ENCODE measurements at places on chromosomes 4 and X. TPM values are rescaled to one million over a fixed set of nuclear protein-coding genes. Genes with fewer than 3 reads are reported as not detected.

DNA sequence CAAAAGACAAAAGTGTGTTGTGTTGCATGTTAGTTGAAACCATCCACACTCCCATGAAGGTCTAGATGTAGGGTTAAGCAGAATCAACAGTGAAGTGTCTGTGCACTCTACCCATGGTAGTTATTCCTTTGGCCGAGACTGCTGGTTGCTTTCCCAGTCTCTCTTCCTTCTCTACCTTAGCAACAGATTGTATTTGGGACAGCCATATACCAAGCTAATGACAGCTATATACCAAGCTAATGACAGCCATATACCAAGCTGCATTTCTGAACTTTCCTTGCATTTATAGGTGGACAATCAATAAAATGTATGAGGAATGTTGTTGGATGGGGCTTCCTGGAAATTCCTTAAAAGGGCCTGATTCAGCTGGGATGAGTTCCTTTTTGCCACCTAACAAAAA lies 80.5 kb upstream of the ENPEP start:
- H3K27me3 ChIP-seq, result no peaks in the 10 kb centered on the region
- no peak for DNase-seq
- no peak overlapping the region for H3K27ac ChIP-seq
- H3K4me3 ChIP-seq, result no peak overlapping the region

DNA sequence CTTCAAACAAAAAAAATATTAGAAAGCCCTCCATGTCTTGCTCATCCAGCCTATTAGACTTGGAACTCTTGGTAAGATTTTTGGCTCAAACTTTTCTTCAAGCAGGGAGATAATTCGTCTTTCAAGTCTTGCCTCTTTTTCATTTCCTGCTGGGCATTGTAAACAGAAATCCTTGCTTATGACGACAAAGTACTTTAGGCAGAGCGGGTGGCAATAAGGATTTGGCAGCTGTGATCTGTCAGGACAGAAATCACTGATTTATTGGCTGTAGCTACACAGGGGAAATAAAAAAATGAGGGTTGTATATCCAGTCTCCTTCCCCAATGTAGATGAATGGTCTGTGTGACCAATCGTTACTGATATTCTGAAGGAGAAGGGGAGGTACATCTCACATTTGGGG lies 121.6 kb downstream of the SLC4A4 start:
- no peak overlapping the region for H3K27ac ChIP-seq
- H3K4me1 ChIP-seq, result no peaks in the 10 kb centered on the region
- H3K36me3 ChIP-seq, result no peaks in the 10 kb centered on the region
- no peaks in the 10 kb centered on the region for H3K27me3 ChIP-seq

- H3K27me3 ChIP-seq, result no peaks in the 10 kb centered on the region
- H3K27ac ChIP-seq, result no peak overlapping the region
- no peaks in the 10 kb centered on the region for H3K36me3 ChIP-seq
- no peak for DNase-seq
- H3K4me1 ChIP-seq, result no peaks in the 10 kb centered on the region
Measured at GRCh38 chrX:35362866-35363265, 420.3 kb downstream of the FAM47B start.

- H3K4me1 ChIP-seq, result no peaks in the 10 kb centered on the region
- H3K27me3 ChIP-seq, result no peaks in the 10 kb centered on the region
- no peaks in the 10 kb centered on the region for H3K36me3 ChIP-seq
- H3K27ac ChIP-seq, result no peak overlapping the region
- no peak overlapping the region for H3K4me3 ChIP-seq
Measured at GRCh38 chrX:1262369-1262768, 6.2 kb upstream of the CSF2RA start.

DNA sequence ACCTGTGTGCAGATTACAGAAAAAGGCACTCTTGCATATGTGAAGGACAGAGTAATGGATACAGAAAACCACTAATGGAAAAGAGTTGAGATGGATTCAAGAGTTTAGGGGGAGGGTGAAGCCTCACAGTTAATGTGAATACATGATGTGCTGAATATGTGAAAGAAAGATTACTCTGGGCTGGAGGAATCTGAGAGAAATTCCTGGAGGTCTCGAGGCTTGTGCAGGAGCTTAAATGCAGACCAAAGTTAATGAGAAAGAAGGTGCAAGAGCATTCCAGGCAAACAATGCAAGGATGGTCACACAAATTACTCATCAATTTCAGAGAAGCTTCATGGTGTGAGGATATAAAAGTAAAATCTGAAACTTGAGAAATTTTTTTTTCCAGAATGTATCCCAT lies 768.8 kb downstream of the STPG2 start:
- no peaks in the 10 kb centered on the region for H3K4me1 ChIP-seq
- no peak for DNase-seq
- no peak overlapping the region for H3K27ac ChIP-seq
- no peaks in the 10 kb centered on the region for H3K36me3 ChIP-seq
- no peaks in the 10 kb centered on the region for H3K27me3 ChIP-seq

- H3K27me3 ChIP-seq, result no peaks in the 10 kb centered on the region
- no peaks in the 10 kb centered on the region for H3K4me1 ChIP-seq
- no peak overlapping the region for H3K4me3 ChIP-seq
- no peak overlapping the region for H3K27ac ChIP-seq
- H3K36me3 ChIP-seq, result no peaks in the 10 kb centered on the region
Measured at GRCh38 chrX:9286234-9286633, 178.6 kb upstream of the TBL1X start.

DNA sequence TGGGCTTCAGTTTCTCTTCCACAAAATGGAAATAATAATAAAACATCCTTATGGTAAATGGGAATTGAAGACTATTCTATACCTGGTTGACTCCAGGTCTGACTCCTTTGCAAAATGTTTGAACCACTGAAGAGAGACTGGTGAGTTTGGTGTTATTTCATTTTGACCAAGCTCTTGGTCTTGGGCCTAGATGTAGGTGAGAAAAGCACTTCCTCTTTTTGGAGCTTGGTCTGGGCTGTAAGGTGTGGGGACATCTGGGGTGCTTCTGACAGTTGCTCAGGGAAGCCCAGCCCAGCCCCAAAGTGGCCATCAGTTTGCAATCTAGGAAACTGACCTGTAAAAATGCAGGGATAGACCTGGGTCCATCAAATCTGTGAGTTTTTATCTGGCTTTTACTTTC lies 26.8 kb upstream of the SOD3 start:
- peaks cover 31% of the 10 kb centered on the region for H3K4me1 ChIP-seq
- no peak for DNase-seq
- H3K4me3 ChIP-seq, result no peak overlapping the region
- no peaks in the 10 kb centered on the region for H3K36me3 ChIP-seq
- H3K27me3 ChIP-seq, result no peaks in the 10 kb centered on the region
- H3K27ac ChIP-seq, result no peak overlapping the region

DNA sequence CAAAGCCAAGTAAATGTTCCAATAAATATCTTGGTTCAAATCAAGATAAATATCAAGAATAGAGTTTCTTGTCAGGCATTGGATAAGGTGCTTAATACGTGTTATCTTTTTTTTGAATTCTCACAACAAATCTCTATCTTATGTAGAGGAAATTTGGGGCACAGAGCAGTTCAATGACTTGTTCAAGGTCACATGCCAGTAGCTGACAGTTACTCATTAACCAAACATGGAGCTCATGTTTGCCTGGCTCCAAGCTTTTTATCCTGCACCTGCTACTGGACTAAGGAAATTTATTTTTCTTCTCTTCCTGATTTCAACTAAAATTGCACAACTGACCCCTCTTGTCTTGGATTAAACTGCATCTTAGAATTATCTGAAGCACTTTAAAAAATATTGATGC lies 76.3 kb downstream of the ATP10D start:
- H3K4me3 ChIP-seq, result no peak overlapping the region
- no peaks in the 10 kb centered on the region for H3K27me3 ChIP-seq
- no peak for DNase-seq

GRCh38 chrX:11666164-11666563 lies 444 bp upstream of the ARHGAP6 start:
- H3K36me3 ChIP-seq, result no peaks in the 10 kb centered on the region
- no peaks in the 10 kb centered on the region for H3K4me1 ChIP-seq
- H3K27me3 ChIP-seq, result no peaks in the 10 kb centered on the region
- no peak for DNase-seq

DNA sequence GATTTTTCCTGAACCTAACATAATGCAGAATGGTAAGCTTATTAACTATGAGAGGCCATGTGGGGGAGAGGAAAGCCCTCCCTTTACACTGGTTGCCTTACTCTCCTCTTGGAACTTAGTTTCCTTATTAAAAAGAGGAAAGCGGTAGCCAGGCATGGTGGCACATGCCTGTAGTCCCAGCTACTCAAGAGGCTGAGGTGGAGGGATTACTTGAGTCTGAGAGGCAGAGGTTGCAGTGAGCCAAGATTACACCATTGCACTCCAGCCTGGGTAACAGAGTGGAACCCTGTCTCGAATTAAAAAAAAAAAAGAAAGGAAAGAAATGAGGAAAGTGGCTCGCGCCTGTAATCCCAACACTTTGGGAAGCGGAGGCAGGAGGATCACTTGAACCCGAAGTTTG lies 2.0 kb downstream of the FAM47E start:
- no peak for DNase-seq
- H3K27me3 ChIP-seq, result no peaks in the 10 kb centered on the region
- no peak overlapping the region for H3K4me3 ChIP-seq
- H3K36me3 ChIP-seq, result no peaks in the 10 kb centered on the region
- peaks cover 9% of the 10 kb centered on the region for H3K4me1 ChIP-seq

SSX4B gene
- not detected for total RNA-seq

FHIP1A gene
- total RNA-seq, result 20.4 TPM

PASD1 gene
- not detected for total RNA-seq

TMEM150C gene
- total RNA-seq, result 10.6 TPM

MAGEB10 gene
- total RNA-seq, result not detected

SLC2A9 gene
- 7.9 TPM for total RNA-seq

Measured in vagina (tissue), 2 donors.